Right ventricle myocardium inferior (tissue), 1 donor: ENCODE measurements at places on chromosomes 2 and 18.

DNA sequence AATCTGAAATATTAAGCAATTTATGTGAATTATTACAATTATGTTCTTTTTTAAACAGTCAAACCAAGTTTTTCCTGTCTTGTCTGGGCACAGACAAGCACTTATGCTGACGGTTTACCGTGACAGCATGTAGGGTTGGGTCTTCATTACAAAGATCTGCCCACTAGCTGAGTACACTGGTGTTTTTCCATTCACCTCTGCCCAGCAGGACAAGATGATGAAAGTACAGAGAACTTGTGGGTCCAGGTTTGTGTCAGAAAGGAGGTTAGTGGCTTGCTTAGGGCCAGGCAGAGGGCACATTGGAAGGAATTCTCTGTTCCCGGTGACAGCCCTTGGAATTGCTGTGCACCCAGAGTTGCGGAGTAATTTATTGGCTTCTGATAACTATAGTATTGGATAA lies 14.0 kb downstream of the NABP1 start:
- no peak for DNase-seq

- DNase-seq = no peak
Measured at GRCh38 chr2:2570871-2571270, 239.8 kb upstream of the MYT1L start.

DNA sequence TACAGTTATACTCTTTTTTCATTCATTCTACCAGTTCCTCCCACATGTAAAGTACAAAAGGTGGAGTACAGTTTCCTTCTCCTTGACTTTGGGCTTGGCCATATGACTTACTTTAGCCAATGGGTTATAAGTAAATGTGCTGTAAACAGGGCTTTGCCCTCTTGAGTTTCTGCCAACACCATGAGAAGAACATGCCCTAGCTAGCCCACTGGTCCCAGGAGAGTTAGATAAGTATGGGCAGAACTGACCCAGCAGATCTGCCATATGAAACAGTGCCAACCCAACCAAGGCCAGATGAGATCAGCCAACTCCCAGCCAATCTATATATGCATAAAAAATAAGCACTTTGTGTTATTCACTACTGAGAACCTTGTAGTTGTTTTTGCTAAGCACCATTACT lies 25.5 kb downstream of the ZC3H8 start:
- no peak for DNase-seq

DNA sequence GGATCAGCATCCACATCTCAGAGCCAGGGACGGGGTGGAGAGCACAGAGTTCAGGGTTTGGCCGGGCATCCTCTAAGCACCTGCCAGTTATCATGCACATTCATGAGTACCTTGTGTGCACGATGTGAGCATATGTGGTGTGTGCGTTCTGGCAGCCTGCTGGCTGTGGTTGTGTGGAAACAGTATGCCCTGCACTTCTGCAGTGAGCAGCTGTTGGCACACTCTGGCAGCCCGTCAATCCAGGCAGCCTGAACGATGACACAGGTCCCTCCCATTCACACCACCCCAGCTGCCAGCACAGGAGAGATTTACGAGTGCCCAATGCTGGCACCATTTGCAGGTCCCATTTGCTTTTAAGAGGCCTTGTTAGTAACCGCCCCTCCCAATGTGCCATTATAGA lies 74.2 kb downstream of the CD8B2 start:
- DNase-seq = peak; percentile 78

GRCh38 chr2:109417701-109418335 lies 195.9 kb downstream of the SEPTIN10 start:
- no peak for DNase-seq

- no peak for DNase-seq
Measured at GRCh38 chr2:210586381-210586780, 30.0 kb downstream of the CPS1 start.

DNA sequence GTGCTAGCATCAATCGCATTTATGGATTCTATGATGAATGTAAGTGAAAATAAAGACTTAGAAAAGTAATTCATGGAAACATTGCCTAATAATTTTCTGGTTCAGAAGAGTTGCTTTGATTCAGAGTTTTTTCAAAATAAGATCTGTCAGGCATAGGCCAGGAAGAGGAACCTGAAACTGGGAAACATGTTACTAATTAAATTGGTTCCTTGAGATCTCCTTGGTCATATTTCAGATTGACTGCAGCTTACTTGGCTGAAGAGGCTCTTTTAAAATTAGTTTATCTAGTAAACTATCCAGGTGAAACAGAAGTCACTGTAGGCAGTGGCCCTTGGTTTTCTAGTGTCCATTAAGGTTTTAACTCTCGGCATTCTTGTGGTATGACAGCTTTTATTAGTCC lies 27.4 kb downstream of the PPP1CB start:
- DNase-seq = no peak

DNA sequence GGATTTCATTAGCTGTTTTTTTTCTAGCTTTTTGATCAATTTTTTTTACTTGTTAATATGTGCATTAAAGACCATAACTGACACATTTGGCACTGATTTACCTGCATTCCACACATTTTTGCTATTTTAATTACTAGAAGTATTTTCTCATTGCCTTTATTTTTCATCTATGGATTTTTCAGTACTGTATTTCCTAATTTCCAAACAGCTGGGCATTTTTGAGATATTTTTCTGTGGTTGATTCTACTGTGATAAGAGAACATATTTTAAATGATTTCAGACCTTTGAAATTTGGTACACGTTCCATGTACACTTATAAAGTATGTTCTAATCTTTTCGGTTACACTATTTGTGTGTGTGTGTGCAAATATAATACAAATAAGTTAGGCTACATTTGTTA lies 135.3 kb downstream of the PARD3B start:
- no peak for DNase-seq

DNA sequence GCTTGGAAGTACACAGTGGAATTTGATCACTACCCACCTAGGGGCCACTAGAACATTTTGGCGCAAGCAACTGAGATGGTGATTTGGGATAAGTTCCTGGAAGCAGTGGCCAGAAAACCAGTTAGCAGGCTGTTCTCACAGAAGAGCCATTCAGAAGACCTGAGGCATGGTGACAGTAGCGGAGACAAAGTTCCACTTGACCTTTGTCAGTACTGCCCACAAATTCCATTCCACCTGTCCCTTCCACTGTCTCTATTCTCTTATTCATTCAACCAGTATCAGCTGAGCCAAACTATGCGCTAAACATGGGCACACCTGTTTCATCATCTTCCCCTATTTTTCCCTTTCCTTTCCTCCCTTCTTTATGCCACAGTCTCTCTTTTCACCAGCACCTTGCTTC lies 59.2 kb upstream of the PPP1CB start:
- no peak for DNase-seq

- DNase-seq = no peak
Measured at GRCh38 chr18:40036861-40037260, 1918.2 kb upstream of the PIK3C3 start.

GRCh38 chr2:198042189-198042588 lies 237.8 kb downstream of the PLCL1 start:
- DNase-seq = no peak

DNA sequence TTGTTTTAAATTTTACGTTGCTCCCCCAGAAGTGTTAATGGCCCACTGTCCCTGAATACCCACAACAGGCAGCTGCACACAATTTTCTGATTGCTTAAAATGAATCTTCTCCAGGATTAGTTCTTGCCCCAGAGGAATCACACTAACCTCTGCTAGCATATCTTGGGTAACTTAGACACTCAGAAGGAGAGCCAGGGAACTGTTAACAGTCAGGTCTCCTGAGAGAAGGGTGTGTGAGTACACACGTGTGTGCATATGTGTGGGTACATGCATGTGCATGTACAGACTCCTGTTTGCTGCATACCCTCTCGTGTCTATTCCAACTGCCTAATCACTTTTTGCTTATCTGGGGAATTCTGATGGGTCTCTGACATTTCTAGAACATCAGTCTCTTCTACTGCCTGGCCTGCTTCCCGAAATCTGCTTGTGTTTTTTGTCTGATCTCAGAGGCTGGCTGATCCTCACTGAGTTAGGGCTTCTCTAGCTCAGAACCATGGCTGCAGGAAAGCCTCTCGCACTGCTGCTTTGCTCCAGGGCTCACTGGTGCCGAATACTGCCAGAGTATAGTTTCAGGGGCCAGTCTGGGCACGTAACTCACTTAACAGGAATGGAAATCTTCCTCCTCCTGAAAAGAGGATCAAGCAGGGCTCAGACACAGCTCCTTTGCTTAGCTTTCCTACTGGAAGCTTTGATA lies 62.8 kb downstream of the PRELID3A start:
- DNase-seq = no peak

DNA sequence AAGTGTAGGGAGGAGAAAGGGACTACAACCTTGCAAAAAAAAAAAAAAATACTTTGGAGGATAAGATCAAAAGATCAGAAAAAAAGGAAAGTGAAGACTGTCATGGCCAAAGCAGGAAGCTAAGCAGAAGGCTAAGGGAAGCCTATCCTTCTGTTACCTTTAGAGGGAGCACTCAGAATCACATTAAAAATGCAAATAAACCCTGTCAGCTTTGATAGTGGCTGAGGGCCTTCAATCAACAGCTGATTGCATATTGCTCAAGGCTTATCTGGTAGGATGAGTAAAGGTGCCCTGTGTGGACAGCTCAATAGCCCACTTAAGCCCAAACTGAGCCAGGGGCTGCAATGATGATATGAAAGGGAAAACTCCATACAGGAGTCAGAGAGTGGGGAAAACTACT lies 1021.2 kb downstream of the LRP1B start:
- DNase-seq = no peak

GRCh38 chr2:148866091-148866490 lies 8.9 kb upstream of the KIF5C start:
- DNase-seq = no peak

DNA sequence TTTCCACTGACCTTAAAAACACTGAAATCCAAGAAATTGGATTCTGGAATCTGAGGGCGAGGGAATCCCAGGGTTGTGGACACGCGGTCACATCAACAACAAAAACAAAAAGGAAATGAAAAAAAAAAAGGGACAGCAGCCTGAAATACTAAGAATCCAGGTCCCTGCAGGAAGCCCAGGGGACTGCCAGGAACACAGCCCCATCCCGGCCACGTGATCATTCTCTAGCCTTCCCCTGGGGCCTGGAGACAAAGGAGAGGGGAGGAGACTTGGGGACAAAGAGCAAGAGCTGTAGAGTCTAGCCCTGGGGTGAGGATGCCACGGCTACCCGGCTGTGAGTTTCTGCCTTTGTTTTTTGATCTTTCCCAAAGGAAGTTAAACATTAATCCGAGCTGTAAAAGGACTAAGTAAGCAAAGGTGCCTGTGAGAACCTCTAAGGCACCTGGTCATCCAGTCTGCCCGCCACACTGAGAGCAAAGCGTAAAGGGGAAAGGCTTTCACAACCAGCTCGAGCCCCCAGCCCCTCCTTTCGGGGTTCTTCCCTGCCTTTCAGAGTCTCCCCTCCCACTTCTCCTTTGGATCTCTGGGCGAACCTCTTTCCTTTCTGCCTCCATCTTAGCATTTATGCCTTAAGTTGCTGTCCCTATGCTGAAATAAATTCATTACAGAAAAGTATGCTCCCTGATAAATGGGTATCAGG lies 57.9 kb upstream of the MSH2 start:
- DNase-seq = peak; percentile 77
